ENCODE measurements at places on chromosomes 3 and 15. TPM values are rescaled to one million over a fixed set of nuclear protein-coding genes. Genes with fewer than 3 reads are reported as not detected.

The ADAMTS17 gene
- total RNA-seq = 0.10 TPM

The RBP2 gene
- not detected for total RNA-seq

The RAB8B gene
- 29.9 TPM for total RNA-seq

The CFAP20DC gene
- total RNA-seq = 3.3 TPM

The ARGFX gene
- not detected for total RNA-seq

The PCLAF gene
- total RNA-seq = 50.4 TPM

The PLSCR4 gene
- total RNA-seq = 43.8 TPM

The TP63 gene
- total RNA-seq = not detected

The LRRK1 gene
- 9.0 TPM for total RNA-seq

The SST gene
- total RNA-seq = not detected

The PCSK6 gene
- total RNA-seq = 4.3 TPM

The SCAANT1 gene
- total RNA-seq = not detected

The PRR20G gene
- total RNA-seq = not detected

The NR2E3 gene
- total RNA-seq = not detected

The VGLL3 gene
- total RNA-seq = 2.5 TPM

The LCMT2 gene
- 4.5 TPM for total RNA-seq

The ERICH6 gene
- total RNA-seq = not detected

The TRPC1 gene
- total RNA-seq = 2.7 TPM

The TRIM42 gene
- not detected for total RNA-seq

The CSPG4 gene
- total RNA-seq = under 0.01 TPM

The PAQR5 gene
- total RNA-seq = not detected
